Neural crest cell (in vitro differentiated cells): ENCODE measurements at places on chromosomes 5 and 9.

DNA sequence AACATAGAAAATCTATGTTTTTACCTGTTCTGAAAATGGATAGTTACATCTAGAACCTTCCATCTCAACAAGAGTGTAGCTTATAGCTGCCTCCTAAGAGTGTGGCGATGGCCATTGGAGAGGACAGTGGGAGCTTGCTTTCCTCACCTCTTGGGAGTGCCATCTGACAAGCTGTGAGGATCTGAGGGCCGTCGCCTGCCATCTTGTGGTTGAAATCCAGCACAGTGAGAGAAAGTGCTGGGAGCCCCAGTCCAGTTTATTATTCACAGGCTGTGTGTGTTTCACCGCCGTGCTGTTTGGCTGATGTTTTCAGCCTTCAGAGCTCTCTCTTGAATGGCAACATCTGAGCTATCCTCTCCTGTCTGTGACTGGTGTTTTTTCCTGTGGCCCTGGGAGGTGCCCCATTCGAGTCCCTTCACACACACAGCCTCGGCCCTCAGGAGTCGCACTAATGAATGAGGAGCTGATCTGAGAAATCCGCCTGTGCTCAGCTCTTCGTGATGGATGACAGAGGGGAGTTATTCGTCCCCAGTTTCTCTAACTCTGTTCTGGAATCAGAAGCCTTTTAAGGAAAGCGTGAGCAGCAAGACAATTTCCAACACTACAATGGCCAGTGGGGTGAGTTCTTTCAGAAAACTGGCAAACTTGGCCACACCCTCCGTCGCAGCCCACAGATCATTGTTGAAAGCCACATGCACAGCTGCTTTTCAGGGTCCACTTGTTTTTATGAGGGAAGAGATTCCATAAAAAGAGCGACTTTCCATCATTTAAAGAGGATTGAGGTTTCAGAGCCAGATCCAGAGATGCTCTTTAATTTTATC is 170.3 kb downstream of the PDZD2 start:
- no peak overlapping the region for H3K4me3 ChIP-seq
- H3K27me3 ChIP-seq, result no peaks in the 10 kb centered on the region
- peaks cover 9% of the 10 kb centered on the region for H3K4me1 ChIP-seq
- H3K27ac ChIP-seq, result no peak overlapping the region

- peaks cover 28% of the 10 kb centered on the region for H3K4me1 ChIP-seq
- H3K27me3 ChIP-seq, result no peaks in the 10 kb centered on the region
- no peaks in the 10 kb centered on the region for H3K36me3 ChIP-seq
- peak; percentile 26 for DNase-seq
- peak overlapping the region; percentile 80 for H3K27ac ChIP-seq
Measured at GRCh38 chr9:96450613-96451528, 902 bp downstream of the HABP4 start.

GRCh38 chr9:33737811-33738606 is 57.4 kb upstream of the PRSS3 start:
- no peak overlapping the region for H3K4me3 ChIP-seq
- H3K27me3 ChIP-seq, result no peaks in the 10 kb centered on the region
- peaks cover 1% of the 10 kb centered on the region for H3K36me3 ChIP-seq
- DNase-seq, result peak; percentile 35
- H3K27ac ChIP-seq, result no peak overlapping the region

- peaks cover 2% of the 10 kb centered on the region for H3K36me3 ChIP-seq
- H3K4me3 ChIP-seq, result no peak overlapping the region
- DNase-seq, result no peak
- no peak overlapping the region for H3K27ac ChIP-seq
- peaks cover 17% of the 10 kb centered on the region for H3K4me1 ChIP-seq
- H3K27me3 ChIP-seq, result no peaks in the 10 kb centered on the region
Measured at GRCh38 chr5:14946815-14947620, 75.4 kb upstream of the ANKH start.

GRCh38 chr5:124210111-124210910 is 536.1 kb downstream of the ZNF608 start:
- H3K4me1 ChIP-seq, result no peaks in the 10 kb centered on the region
- peaks cover 25% of the 10 kb centered on the region for H3K36me3 ChIP-seq
- H3K4me3 ChIP-seq, result no peak overlapping the region
- DNase-seq, result no peak
- H3K27ac ChIP-seq, result peak overlapping the region; percentile 86

- no peak for DNase-seq
- no peaks in the 10 kb centered on the region for H3K27me3 ChIP-seq
- peaks cover 61% of the 10 kb centered on the region for H3K4me1 ChIP-seq
- no peaks in the 10 kb centered on the region for H3K36me3 ChIP-seq
- H3K27ac ChIP-seq, result peak overlapping the region; percentile 90
Measured at GRCh38 chr9:81825846-81826516, 102.2 kb upstream of the SPATA31D4 start.

DNA sequence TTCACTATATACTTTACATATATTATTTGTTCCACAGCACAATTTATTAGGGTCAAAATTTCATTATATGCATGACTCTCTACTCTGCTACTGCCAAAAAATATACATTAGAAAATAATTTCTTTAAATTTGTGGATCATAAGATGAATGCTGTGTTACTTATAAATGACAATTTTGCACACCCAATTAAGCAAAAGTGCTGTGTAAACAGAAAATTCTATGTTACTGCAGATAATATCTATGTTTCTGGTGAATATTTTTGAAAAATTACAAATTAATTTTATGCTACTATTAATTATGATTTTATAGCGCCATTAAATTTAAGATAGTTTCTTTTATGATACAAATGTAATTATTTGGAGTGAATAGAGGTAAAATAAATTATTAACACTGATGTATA is 59.8 kb upstream of the GABRA6 start:
- no peaks in the 10 kb centered on the region for H3K36me3 ChIP-seq
- no peak for DNase-seq
- no peak overlapping the region for H3K4me3 ChIP-seq
- peaks cover 6% of the 10 kb centered on the region for H3K27me3 ChIP-seq
- H3K4me1 ChIP-seq, result no peaks in the 10 kb centered on the region
- no peak overlapping the region for H3K27ac ChIP-seq

DNA sequence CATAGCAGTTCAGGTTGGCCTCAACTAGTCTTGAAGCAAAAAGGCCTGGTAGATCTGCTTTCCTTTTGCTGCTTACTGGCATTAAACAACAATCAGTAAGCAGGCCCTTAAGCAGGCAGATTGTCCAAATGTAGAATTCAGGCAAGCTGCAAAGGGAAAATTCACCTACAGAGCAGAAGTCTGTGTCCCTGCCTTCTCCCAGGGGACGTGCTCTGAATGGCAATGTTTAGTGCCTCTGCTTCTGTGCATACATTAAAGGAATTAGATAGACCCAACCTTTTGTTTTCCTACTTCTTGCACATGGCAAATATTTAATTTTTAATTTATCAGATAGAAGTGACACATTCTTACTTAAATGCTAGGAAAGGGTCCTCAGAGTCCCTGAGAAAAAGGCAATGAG is 328.8 kb upstream of the PIK3R1 start:
- H3K4me1 ChIP-seq, result peaks cover 5% of the 10 kb centered on the region
- H3K27me3 ChIP-seq, result no peaks in the 10 kb centered on the region
- no peak overlapping the region for H3K27ac ChIP-seq
- no peaks in the 10 kb centered on the region for H3K36me3 ChIP-seq

- H3K4me3 ChIP-seq, result no peak overlapping the region
- DNase-seq, result no peak
- H3K27me3 ChIP-seq, result no peaks in the 10 kb centered on the region
- H3K36me3 ChIP-seq, result no peaks in the 10 kb centered on the region
- no peaks in the 10 kb centered on the region for H3K4me1 ChIP-seq
Measured at GRCh38 chr5:4976902-4977301, 163.2 kb upstream of the ADAMTS16 start.
